ENCODE measurements at places on chromosomes 3 and 15.

- DNase-seq, result peak; percentile 64
Measured at GRCh38 chr15:31391687-31392671, 65.3 kb downstream of the KLF13 start.

DNA sequence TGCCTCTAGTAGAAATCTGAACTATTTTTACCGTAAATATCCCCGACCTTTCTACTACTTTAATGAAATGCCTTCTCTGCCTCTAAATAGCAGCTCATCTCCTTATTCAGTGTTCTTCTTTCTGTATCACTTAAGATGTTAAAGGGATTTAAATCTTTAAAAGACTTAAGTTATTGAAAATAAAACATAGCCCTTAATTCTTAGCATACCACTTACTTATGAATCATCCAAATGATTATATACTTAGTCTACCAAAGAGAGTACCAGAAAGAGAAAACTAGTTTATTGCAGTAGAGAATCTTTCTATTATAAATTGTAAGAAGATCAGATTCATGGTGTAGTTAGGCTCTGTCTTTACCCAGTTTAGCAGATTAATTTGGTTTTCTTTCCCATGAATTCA is 802.0 kb downstream of the TBL1XR1 start:
- DNase-seq, result no peak

GRCh38 chr3:180378496-180378895 is 223.5 kb upstream of the TTC14 start:
- no peak for DNase-seq

- DNase-seq, result no peak
Measured at GRCh38 chr3:40299721-40300335, 9.7 kb upstream of the EIF1B start.

DNA sequence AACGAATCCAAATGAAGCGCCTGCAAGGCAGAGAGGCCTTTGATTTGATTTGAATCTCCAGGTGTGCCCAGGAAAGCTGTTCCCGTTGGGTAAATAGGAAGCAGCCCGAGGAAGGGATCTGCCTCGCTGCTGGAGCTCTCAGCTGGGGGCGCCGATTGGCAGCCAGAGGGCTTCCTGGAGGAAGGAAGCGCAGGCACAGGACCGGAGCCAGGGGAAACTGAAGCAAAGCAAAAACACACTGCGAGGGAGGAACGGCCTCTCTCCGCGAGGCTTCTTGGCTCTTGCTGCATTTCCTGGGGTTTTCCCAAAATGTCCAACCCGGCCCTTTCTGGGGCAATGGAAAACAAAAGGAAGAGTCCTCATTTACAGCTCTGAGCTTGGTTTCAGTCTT is 80.3 kb downstream of the TMEM266 start:
- DNase-seq, result no peak

DNA sequence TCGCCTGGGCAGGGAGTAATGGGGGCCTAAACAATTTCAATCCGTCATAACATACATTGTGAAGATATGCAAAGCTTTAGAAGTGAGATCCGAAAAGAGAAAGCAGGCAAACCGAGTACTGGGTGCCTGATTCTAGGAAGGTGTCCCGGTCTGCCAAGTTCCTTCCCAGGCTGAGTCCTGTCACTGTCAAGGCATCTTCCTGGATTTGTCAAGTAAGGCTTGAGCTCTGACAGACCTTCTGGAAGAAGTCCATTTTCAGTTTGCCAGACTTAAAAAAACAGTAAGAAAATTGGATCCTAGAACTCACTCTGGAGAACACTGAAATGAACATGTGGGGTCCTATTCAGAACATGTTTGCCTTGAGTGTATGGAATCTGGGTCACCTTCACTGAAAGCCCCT is 253.9 kb downstream of the RORA start:
- no peak for DNase-seq

- no peak for DNase-seq
Measured at GRCh38 chr15:29031502-29032228, 145.9 kb downstream of the APBA2 start.

DNA sequence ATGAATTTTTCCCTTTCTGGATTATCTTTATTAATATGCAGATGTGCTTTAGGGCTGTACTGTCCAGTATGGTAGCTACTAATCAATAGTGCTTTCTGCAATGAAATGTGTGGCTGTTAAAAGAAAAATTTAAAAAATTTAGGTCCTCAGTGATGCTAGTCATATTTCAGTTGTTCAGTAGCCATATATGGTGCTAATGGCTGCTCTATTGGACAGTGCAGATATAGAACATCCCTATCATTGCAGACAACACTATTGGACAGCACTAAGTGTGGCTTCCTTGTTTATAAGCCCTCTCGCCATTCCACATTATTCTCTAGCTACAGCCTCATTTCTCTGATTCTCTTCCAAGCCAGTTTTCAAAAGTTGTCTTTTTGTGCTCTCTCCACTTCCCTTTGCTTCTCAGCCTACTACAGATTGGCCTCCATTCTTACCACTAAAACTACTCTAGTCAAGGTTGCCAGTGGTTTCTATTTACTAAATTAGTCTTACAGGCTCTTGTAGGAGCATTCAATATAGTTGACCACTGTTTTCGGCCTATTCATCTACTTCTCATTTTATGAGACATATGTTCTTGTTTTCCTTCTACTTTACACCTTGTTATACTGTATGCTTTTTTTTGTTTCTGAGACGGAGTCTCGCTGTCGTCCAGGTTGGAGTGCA is 9.5 kb downstream of the MAPK6 start:
- DNase-seq, result no peak

- DNase-seq, result no peak
Measured at GRCh38 chr3:124812291-124813265, 74.6 kb downstream of the ITGB5 start.

DNA sequence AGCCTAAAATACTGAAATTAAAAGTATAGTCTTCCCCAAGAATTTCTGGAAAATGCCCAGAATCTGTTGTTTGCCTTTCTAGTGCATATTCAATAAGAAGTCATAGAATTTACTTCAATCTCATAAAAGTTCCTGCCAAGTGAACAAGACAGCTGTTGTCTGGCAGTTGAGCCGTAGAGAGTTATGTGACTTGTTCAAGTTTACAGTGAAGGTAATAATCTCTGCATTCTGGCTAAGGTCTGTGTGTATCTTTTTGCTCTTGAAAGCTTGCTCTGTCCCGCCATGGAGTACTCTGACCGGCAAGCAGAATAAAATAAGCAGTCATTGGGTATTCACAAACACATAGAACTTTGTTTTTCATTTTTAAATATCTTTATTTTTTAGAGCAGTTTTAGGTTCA is 77.8 kb downstream of the GHSR start:
- DNase-seq, result no peak

DNA sequence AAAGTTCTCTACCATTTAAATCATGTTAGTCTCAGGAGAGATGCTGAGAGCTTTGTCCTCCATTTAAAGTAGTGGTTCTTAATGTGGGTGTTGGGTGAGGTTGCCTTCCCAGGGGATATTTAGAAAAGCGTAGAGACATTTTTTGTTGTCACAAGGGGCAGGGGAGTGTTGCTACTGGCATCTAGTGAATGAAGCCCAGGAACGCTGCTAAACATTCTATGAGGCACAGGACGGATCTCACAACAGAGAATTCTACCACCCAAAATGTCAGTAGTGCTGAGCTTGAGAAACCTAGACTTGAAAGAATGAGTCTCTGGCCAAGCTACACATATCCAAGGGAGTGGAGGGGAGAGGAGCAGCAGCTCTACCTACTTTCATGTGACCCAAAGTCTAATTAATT is 60.7 kb upstream of the CTNNB1 start:
- DNase-seq, result no peak

GRCh38 chr3:13931172-13931571 is 51.3 kb upstream of the WNT7A start:
- no peak for DNase-seq

GRCh38 chr3:25069970-25070369 is 358.1 kb upstream of the RARB start:
- no peak for DNase-seq

- peak; percentile 49 for DNase-seq
Measured at GRCh38 chr15:93987068-93987467, 244.3 kb upstream of the MCTP2 start.

GRCh38 chr15:90987561-90988141 is 6.7 kb downstream of the PRC1 start:
- DNase-seq, result no peak

DNA sequence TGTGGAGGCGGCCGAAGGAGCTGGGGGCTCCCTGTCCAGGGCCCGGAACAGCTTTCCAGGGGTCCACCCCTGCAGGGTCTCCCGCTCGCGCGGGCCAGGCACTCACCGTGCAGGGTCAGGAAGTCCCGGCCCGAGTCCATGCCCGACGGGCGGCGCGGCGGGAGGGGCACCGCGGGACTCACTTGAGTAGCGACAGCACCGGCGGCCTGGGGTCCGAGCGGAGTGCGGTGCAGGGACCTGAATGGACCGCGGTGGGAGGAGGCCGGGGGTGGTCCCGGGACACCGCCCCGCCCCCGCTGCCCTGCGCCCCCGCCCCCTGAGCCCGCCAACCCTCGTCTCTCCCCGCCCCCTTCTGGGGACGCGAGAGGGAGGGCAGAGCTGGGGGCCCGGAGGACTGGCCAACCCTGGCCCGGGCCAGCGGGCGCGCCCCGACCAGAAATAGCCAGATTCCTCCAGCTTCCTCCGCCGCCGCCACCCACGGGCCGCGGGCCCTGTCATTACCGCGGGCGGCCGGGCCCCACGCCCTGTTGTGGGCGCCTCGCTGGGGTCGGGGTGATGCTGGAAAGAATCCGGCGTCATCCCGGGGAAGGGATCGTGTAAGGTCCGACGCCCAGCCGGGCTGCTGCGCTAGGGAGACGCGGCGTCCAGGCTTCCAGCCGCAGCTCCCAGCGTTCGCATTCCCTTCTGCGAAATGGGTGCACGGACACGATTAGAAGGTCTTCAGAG is at the start of gene PLCD1:
Gene PLCD1 (minus strand): TSS at position 243 of the 726 bp plus-strand sequence. CDS start 103 bp downstream, at position 140.
- DNase-seq, result no peak

- DNase-seq, result no peak
Measured at GRCh38 chr3:72375237-72376076, 472.8 kb downstream of the SHQ1 start.

DNA sequence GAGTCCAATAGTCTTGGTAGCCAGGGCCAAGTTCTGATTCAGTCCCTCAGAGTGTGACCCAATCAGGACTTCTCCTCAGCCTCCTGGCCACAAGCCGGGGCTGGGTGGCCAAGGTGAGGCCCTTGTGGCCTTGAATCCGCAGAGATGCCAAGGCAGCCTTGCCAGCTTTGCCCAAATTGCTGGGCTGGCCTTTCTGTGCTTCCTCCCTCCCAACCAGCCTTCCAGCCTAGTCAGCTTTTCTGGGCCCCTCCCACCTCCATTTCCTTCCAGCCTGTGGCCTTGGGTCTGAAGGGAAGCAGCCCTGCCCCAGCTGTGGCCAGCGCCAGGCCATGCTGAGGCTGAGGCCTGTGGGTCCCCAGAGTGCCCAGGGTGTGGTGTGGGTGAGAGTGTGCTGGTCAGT is 34.3 kb upstream of the ANKDD1A start:
- peak; percentile 35 for DNase-seq

- no peak for DNase-seq
Measured at GRCh38 chr3:42685891-42686820, 819 bp downstream of the KLHL40 start.

GRCh38 chr3:45606991-45607712 is 12.6 kb downstream of the LIMD1 start:
- no peak for DNase-seq

DNA sequence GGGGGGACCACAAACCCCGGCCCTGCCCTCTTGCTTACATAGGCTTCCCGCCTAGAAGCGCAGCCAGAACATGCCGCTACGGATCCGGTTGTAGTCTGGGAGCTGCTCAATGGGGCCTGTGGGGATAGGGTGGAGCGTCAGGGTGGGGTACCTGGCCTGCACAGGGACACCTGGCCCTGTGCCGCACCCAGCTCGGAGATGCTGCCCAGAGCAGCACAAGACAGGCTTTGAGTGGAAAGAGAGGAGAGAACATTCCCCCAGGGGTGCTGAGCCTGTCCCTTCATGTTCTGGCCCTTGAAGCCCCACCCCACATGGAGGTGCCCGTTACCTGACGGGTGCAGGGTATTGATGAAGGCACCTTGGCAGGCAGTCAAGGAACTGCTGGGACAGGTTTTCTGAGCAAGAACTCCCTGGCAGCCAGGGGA is 4.0 kb upstream of the COL7A1 start:
- DNase-seq, result no peak

- DNase-seq, result no peak
Measured at GRCh38 chr3:156209631-156210335, 89.4 kb downstream of the KCNAB1 start.

DNA sequence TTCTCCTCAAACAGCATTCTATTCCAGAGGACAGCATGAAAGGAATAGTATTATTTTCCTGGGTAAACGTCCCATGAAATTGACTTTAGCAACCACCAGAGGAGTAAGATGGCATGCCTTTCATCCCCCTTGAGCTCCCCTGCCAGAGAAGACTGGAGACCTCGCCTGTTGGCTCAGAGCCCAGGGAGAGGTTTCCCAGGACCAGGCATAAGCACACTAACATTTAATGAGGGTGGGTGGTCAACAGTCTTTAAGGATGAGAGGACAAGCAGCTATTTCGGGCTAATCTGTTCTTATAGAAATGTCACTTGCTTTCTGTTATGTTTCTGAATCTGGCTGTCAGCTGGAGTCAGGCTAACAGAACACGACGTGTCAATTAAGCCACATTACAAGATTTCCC is 390.5 kb downstream of the GABRG3 start:
- no peak for DNase-seq

DNA sequence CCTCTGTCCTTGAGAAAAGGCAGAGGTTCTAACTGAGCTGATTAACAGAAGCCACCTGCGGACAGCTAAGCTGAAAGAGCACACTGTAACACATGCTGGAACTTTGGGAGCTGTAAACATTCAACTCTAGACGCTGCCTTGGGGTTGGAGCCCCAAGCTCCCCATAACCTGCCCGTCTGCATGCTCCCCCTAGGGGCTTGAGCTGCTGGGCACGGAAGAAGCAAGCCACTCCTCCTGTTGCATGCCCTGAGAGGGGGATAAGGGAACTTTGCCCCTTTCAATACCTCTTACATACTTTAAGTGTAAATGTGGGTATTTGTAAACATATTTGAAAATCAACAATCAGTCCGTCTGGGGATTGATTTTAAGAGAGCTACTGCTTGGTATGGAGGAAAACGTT is 188.4 kb downstream of the ADAMTSL3 start:
- DNase-seq, result no peak

- DNase-seq, result no peak
Measured at GRCh38 chr3:181629029-181629428, 82.7 kb upstream of the SOX2 start.
